ENCODE measurements at places on chromosomes 7 and 10.

GRCh38 chr7:127437241-127437640 is 44.7 kb upstream of the ZNF800 start:
- no peak for DNase-seq

DNA sequence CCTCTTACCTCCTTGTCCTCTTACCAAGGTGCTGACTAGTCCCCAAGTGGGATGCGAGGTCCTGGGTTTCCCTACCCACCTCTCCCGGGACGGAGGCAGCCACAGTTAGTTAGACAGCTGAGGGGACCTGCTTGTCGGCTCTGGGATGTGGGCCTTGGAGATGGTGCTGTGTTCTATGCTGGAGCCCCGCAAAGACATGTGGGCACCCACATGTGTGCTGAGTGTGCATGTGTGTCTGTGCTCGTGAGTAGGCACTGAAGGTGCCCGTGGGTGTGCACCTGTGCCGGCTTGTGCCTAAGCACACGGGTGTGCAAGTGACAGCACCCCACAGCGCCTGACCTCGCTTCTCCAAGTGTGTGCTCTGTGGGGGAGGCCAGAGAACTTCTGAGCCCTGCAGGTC is 62.2 kb downstream of the NEURL1 start:
- no peak for DNase-seq

- DNase-seq: no peak
These were observed 1127.3 kb upstream of the AUTS2 start for GRCh38 chr7:68470836-68471435.

DNA sequence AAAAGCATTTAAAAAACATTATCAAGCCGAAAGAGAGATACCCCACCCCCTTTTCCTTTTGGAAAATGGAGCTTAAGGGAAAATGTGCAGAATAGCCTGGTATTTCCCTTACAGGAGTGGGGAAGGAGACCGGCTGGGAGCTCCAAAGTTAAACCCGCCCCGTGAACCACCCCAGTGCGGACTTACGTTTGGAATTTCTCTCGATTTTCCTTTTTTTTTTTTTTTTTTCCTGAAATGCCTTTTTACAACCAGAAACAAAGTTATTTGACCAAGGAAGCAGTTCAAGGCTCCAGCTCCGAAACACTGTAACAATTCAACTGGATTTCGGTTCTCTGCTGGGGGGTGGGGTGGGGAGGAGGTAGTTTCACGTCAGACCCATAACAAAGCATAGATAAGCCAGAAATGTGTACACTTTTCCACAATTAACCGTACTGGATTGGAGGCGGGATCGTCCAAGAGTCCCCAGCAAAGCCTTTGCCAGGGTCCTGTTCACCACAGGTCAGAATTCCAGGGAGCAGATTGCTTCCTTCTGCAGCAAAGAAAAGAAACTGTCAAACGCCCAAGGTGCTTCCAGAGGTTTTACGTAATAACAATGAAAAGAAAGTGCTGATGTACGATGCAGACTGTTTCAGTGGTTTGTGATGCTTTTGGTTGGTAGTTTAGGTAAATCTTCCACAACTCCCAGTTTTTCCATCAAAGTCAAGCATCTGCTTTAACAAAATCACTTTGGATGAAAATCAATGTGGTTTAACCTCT is 6.7 kb downstream of the SKIDA1 start:
- no peak for DNase-seq

DNA sequence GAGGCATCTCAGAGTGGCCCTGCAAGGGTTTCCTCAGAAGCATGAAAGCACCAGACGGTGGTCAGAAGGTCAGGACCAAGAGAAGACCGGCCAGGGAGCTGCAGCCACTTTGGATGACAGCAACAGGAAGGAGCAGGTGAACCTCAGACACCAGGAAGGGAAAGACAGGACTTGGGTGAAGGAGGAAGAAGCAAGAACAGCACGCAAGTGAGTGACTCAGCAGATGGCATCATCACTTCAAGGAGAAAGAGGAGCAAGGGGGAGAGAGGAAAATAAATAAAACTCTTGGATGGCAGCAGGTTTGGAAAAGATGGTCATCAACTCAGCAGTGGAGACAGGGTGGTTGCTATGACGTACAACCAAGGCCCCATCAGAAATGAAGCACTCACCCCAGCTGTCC is 31.6 kb downstream of the NCAPG2 start:
- DNase-seq: no peak

GRCh38 chr10:90988802-90989201 is 67.9 kb upstream of the ANKRD1 start:
- DNase-seq: no peak

GRCh38 chr7:157138101-157138423 is 664 bp upstream of the UBE3C start:
- DNase-seq: no peak

GRCh38 chr7:33904681-33905388 is 504 bp upstream of the BMPER start:
- peak; percentile 34 for DNase-seq

- no peak for DNase-seq
These were observed 107.2 kb upstream of the RELN start for GRCh38 chr7:104096683-104097082.

GRCh38 chr7:137820677-137821420 is 25.9 kb downstream of the DGKI start:
- DNase-seq: no peak

DNA sequence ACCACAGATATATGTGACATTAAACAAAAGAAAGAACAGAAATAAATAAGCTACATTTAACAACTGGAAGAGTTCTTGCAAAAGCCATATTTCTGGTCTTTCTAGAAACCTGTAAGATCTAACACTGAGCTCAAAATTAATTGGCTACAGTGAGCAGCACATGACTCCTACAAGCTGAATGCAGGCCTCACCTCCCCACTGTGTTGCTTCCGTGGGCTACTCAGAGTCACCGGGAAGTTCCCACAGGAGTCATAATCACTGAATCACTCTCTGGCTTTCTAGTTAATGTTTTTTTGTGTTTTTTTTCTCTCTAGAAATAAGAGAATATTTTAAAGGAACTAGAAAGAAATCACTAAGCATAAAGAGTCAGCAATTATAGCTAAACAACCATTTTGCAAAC is 10.2 kb upstream of the MRPS24 start:
- DNase-seq: no peak

DNA sequence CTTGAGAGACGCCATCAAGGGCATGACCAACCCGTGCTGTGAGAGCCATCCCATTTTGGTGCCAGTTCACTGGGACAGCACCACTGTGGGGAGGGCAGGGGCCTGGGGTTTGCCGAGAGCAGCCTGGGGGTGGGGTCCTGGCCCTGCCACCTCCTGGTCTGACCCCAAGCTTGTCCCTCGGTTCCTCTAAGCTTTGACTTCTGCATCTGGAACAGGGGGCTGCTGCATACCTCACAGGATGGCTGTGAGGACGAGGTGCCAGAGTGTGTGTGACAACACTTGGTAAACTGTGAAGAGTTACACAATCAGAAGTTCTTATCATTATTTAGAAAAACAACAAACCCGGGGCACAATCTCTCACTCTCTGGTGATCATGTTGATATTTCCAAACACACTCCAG is 89.9 kb downstream of the CRTAC1 start:
- DNase-seq: no peak

DNA sequence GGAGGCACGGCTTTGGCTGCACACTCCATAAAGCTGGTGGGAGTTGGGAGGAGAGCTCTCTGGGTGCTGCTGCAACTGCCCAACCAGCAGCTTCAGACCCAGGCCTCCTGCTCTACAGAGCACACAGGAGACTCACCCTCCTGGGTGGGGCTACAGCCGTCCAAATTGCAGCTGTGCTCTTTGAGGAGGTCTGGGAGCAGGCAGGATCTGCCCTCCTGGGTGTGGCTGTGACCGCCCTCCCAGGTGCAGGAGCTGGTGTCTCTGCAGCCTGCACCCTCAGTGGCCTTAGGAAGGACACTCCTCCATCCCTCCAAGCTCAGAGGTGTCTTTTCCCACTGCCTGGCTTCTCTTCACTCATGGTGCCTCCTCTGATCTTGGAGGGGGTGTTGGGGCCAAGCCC is 20.0 kb upstream of the PRF1 start:
- no peak for DNase-seq

DNA sequence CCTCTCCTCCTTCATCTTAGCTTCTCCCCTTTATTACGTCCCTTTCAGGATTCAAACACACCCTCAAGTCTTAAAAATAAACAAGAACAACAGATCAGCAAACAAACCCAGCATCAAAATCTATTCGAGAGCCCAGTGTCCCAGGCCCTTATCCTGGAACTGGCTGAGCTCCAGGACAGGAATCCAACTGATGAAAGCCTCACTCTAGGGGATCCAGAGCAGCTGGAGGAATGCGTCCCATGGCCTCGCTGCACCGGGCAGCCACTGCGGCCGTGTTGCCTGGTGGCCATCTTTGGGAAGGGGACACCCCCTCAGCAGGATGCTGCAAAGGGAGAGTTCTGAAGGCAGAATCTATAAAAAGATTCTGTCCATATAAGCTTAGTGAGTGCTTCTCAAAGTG is 156.5 kb upstream of the BMPER start:
- DNase-seq: no peak

GRCh38 chr7:108719631-108720030 is 150.0 kb downstream of the DNAJB9 start:
- no peak for DNase-seq

DNA sequence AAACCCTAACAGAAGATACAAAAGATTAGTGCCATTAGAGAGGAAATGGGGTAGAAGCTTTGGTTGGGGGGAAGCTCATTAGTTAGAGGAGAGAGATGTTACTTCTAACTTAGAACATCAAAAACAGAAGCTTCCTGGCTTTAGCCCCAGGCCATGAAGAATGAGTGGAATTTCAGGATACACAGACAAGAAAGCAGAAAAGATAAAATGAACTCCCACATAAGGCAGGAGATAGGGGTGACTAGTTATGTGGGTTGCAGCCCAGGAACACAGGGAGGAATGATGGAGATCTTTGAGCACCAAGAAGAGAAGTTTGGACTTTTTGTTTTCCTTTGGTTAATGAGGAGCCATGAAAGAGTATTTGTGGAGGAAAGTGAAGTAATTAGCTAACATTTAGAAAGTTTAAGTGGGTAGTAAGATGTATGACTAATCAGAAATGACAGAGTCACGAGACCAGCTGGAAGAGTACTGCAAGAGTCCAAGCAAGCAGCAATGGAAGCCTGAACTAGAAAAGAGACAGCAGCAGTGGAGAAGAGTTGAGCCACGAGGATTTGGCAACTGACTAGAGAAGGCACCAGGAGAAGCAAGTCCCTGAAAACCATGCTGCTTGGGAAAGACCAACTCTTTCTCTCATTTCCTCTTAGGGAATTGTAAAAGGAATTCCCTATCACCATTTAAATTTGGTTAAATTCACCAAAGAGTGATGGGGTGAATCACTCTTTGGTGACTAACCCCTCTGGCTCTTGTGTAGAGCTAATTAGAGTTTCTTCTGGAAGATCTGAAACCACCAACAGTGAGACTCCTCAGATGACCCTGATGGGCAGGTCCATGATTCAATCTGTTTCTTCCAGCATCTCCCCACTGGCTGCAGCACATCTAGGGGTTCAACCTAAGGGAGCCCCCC is 131.9 kb downstream of the KCNMA1 start:
- DNase-seq: peak; percentile 57

DNA sequence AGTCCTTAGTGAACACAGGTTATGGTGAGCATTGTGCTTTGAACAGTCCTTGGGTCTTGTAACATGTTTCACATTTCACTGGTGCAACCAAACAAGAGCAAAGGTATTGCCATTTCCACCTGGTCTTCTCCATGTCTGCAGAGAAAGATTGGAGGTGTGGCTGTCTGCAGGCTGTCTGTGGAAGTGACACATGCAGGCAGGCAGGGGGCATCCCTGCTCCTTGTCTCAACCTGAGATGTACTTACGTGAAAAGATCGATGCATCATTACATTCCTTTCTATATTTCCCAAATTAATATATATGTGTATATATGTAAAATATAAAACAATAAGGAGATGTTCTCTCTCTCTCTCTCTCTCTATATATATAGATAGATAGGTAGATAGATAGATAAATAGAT is 54.3 kb downstream of the LRRC18 start:
- DNase-seq: no peak

DNA sequence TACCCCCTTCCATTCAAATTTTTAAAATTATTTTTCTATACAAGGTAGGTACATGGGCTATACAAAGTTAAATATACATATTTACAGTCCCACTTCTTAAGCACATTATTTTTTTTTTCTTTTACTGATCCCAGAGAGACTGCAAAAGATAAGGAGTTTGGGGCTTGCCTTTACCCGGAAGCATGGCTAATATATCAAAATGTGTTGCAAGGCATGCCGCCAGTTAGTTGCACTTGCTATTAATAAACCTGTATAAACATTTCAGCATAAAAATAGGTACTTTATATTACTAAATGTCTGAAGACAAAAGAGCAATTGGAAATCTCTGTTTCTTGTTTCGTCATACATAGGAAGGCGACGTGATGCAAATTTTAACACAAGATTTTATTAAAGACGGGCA is 21.5 kb upstream of the PDLIM1 start:
- no peak for DNase-seq

GRCh38 chr7:113093561-113093960 is 6.9 kb upstream of the GPR85 start:
- no peak for DNase-seq
